ENCODE measurements at places on chromosomes 6 and 20.

DNA sequence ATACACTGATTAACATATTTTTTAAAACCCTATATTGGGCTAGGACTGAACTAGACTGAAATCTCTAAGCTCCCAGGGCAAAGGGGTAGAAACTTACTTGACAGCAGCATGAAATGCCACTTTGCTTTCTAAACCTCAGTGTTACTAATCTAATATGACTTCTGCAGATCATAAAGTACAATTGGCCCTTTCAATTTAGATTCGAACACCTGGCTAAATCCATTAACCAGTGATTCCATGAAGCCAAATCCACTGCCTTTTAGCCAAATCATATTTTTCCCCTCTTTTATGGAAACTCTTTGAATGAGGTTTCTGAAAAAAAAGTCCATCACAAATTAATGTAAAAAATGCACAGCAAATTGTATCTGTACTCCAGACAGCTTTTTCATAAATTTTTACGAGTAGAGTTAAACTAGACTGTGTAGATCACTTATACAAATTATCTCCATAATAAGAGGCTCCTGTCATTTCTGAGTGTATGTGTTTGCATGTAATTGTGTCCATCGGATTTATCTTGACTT, 25.7 kb downstream of the EPHA7 start:
- DNase-seq: no peak

DNA sequence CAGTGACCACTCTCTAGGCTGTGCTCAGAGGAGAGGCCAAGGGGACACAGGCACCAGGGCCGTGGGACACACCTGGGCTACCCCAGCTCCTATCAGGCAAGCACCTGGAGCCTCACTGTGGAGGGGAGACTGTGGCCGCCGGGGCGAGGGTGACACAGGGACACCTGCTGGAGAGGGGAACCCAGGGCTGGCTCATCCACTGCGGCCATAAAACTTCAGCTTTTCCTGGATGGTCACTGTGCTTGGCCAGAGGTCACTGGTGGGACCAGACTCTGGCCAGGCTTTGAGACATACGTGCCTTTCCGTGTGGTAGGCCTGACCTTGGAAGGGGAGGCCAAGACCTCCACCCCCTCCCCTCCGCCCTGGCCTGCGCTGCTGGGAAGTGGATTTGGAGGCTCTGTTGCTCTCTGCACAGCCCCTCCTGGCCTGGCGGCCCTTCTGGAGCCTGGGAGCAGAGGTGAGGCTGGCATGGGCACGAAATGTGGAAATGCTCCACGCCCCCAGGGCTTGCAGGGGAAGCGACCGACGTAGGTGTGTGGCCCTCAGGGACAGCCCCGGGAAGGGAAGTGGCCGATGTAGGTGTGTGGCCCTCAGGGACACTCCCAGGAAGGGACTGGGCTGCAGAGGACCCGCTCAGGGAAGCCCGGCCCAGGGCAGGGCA, 42.9 kb upstream of the BHLHE23 start:
- no peak for DNase-seq

DNA sequence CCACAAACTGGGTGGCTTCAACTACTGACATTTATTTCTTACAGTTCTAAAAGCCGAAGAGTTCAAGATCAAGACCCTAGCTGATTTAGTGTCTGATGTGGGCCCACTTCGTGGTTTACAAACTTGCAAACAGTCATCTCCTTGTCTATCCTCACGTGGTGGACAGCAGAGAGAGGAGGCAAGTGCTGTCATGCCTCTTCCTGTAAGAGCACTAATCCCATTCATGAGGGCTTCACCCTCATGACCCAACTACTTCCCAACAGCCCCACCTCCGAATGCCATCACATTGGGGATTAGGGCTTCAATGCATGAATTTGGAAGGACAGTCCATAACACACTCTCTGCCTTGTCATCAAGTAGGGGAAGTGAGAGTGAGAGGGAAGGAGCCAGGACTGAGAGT, 15.6 kb upstream of the ISM1 start:
- no peak for DNase-seq

- DNase-seq: no peak
Measured at GRCh38 chr6:14758421-14759081, 487.3 kb upstream of the JARID2 start.

- DNase-seq: no peak
Measured at GRCh38 chr20:51500936-51501335, 41.6 kb downstream of the NFATC2 start.

GRCh38 chr6:167464177-167464576, 139.3 kb downstream of the TTLL2 start:
- DNase-seq: no peak
